Activated T-cell treated with anti-CD3 and anti-CD28 coated beads for 24 hours (primary cell): ENCODE measurements at places on chromosomes 16 and 17.

DNA sequence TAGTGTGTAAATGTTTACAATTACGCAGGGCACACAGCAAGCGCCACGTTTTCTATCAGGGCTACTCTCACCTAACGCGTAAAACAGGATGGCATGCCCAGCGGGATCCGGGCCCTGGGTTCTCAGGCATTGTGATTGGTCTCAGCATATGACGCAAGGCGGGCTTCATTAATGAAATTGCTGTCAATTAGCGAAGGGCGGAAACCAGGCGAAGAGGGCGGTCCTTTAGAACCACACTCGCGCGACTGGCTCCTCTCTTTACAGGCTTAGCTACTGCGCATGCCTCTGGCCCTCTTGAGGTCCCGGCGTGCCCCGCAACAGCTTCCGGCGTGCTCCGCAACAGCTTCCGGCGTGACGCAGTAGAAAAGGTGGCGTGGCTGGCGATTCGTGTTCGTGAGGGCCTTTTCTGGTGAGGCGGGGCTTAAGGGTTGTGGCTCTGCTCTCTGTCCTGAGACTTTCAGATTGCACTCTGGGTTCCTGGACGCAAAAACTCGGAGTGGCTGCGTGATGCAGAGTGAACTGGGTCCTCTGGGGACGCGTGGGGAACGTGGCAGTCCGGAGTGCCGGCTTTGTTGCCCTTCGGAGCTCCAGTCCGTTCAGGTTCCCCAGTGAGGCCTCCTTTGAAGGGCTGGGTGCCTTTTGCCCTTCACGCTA lies 9.2 kb downstream of the OR2C1 start:
- peak; percentile 81 for DNase-seq

DNA sequence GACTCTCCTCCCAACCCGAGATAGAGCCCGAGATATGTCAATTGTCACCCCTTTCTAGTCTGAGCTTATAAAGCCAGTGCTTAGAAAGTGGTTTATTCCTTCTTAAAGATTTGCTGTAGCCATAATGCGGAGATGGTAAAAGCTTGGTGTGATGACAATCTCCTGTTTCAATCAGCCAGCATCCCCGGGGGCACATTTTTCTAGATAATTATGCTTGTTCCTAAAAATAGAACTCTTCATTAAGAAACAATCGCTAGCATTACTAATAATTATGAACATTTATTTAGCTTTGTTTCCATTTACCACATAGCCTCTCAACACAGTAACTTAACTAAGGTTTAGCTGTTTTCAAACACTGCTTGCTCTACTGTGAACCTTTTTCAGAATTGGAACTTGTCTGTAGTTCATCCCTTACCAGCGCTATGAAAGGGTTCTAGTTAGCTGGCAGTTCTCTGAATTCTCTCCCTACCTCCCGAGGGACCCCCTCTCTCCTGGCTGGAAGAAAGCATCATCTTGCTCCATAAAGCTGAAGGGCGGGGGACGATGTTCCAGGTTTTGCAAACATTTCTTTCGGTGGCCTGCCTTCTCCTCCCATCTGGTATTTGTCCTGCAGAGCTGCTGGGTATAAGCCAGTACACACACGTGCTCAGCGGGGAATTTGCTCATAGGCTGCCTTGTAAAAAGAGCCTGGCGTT lies 922 bp upstream of the MRPL58 start:
- DNase-seq: no peak

GRCh38 chr17:32123782-32124181 lies 18.5 kb upstream of the RHOT1 start:
- DNase-seq: no peak

GRCh38 chr17:78581304-78581703 lies 4.1 kb upstream of the DNAH17 start:
- DNase-seq: no peak

GRCh38 chr17:39667945-39668924 lies at the start of gene PNMT:
PNMT (plus strand) TSS chr17:39668453; CDS start chr17:39668476, 23 bp downstream.
- DNase-seq: peak; percentile 60

DNA sequence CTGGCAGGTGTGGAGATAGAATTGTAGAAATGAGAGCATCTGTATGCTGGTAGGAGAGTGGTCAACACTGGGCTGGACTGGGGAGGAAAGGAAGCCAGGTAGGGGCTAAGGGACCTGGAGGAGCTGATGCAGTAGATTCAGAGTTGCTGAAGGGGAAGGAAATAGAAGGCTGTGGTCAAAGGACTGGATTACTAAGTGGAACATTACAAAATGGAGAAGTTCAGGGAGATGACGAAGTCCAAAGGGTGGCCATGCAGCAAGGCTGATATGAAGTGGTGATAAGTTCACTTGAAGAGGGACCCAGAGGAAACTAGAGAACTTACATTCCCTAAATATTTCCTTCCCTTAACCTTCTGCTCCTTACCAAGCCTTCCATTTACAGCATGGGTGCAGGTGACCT lies 8.6 kb upstream of the CCL2 start:
- no peak for DNase-seq

- DNase-seq: no peak
These were observed 110.6 kb downstream of the PRKCA start for GRCh38 chr17:66412857-66413558.

GRCh38 chr16:27367461-27368357 lies 34.3 kb upstream of the IL21R start:
- DNase-seq: peak; percentile 86

GRCh38 chr17:48553826-48554225 lies 8.9 kb upstream of the HOXB2 start:
- no peak for DNase-seq

DNA sequence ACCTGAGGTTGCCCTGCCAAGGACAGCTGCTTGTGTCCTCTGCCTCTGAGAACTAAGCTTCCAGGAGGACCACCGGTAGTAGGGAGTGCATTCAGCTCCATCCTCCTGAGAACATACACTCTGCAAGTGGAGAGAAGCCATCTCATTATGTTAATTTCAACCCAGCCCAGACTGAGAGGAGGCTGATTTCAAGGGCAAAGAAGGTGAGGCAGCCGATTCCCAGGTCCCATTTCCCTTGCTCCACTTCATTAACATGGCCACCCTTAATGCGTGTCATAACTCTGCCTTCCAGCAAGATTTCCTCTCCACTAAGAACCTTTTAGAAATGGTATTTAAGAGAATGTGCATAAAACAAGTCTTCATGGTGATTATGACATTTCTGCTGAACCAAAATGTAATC lies 72.5 kb downstream of the CDH13 start:
- no peak for DNase-seq

DNA sequence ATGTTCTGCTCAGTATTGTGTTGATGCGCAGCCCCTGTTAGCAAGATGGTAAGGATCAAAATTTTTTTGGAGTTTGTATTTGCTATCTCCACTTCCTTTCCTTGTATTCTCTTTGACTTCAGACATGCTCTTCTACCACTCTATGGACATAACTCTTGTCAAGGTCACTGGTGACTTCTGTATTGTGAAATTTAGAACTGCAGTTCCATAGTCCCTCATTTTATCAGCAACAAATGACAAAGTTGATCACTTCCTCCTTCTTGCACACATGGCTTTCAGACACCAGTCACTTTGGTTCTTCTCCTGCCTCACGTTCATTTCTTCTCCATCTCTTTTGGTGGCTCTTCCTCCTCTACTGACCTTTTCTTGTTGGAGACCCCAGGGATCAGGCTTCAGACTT lies 21.1 kb downstream of the COX11 start:
- no peak for DNase-seq

GRCh38 chr16:84038469-84038868 lies 4.1 kb downstream of the SLC38A8 start:
- DNase-seq: no peak

DNA sequence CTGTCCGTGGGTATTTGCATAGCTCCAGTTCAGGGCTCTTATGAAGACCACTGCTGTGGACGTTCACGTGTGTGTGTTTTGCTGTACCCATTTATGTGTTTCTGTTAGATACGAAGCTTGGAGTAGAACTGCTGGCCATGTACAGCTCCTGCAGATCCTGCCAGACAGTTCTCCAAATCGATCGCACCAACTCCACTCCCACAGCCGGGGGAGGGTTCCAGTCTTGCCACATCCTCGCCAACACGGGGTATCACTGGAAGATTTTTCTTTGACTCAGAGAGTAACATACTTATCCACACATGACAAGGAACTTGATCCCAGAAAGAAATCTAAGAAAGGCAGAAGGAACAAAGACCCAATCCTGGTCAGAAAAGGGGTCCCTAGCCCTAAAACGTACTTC lies 37.4 kb downstream of the TMEM186 start:
- no peak for DNase-seq

DNA sequence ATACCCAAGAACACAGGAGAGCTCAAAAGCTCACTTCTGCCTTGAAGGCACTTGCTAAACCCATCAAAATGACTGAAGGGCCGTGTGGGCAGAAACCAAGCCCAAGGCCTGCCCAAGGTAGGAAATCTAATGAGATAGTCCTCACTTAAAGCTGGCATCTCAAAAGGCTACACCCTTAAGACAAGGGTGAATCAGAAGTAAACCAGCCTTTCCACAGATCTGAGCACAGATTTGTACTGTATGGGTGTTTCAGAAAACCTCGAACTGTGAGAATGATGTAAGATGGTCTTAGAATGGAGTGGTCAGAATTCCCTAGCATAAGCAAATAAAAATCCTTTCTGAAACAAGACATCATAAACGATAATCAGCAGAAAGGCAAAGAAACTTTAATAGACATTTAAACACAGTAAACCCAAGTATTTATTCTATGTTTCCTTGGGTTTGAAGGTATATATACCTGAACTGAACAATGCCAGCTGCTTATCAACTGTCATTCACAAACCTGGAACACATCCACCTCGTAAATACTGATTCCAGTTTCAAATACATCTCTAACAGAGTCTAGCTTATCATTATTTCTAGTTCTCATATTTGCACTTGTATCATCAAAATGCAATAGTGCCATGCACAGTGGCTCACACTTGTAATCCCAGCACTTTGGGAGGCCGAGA lies 37.8 kb downstream of the GLG1 start:
- DNase-seq: no peak

GRCh38 chr17:38341035-38341721 lies 2.6 kb downstream of the GPR179 start:
- no peak for DNase-seq

DNA sequence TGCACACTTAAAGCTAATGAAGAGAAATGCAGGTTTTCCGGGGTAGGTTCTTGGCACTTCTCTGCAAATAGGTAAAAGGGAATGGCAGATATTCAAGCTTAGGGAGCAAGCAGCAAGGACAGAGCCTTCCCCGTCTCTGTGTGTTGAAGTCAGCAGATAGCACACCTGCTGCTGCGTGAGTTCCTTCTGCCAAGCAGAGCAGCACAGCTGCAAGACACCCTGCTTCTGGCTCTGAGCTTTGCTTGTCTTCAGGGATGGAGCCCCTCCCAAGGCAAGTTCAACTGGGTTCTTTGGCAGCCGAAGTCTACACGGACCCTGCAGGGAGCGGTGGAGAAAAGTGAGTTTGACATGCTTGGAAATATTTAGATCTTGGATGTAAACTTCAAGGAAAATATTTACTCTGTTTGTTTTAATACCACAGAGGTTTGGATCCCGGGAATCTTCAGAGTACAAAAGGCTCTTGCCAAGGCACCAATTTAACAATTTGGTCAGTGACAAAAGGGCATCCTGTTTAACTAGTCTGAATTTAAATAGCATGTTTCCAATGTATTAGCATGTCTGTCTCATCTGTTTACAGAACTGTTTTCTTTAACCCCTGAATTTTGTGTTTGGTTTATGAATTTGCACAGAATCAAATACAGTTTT lies 113.4 kb upstream of the KCNJ16 start:
- DNase-seq: no peak

DNA sequence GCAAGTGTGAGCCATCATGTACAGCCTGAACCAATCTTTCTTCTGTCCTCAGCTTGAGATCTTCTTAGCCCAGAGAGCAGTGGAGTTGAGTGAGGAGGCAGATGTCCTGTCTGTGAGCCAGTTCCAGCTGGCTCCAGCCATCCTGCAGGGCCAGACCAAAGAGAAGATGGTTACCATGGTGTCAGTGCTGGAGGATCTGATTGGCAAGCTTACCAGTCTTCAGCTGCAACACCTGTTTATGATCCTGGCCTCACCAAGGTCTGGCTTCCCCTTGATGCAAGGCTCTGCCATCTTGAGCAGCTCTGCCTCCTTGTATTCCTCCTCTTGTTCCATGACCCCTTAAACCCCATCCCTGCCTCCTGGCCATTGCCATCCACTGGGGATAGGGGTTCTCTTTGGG lies 9.6 kb downstream of the CDK5RAP3 start:
- DNase-seq: no peak

DNA sequence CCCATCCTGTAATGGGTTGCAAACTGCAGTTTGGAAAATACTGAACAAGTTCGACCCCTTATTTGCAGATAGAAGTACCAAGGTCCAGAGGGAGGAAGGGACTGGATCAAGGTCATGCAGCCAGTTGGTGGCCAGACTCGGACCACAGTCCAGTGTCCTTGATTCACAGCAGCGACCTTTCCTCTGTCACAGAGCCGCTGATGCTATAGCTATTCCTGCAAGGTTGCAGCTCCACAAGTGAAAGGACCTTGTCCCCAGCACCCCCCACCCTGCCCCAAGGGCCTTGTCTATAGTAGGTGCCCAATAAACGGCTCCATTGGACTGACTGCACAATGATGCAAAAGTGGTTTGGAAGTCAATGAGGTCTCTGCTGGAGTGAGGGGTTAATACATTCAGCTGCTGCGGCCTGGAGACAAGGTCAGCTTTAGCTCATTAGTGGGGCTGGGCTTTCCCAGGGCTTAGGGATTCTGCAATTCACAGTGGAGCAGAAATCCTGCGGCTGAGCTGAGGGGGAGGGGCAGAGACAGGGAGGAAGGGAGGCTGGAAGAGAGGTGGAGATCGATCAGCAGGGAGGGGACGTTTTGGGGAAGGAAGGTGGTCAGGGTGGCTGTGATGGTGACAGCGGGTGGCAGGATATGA lies 13.4 kb upstream of the CRHR1 start:
- DNase-seq: no peak

DNA sequence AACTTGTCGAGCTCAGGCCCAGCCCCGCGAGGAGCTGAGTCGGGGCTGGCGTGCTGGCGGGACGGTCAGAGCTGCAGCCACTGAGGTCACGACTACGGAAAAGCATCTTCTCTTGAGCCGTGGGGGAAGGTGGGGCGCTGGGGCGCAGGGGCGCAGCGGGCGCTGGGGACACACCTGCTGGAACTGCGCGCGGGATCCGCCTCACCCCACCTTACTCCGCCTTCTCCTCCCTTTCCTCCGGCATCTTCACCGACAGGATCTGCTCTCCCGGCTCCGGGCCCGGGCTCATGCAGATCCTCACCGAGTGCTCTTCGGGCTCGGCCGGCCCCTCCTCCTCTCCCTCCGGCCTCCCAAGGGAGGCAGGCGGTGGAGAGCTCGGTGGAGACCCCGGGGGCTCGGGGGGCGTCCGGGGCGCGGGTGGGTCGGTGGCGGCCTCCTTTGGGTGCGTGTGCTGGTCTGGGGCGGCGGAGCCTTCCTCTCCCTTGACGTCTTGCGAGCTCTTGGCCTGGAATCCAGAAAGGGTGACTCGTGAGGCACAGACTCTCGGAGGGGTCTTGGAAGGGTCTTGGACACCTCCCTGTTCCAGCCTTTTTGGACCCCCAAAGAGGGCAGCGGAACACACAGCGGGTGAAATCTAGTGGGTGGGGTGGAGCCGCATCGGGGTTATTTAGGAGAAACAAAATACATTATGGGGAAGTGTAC lies 81.8 kb upstream of the KIFC3 start:
- DNase-seq: no peak
